ENCODE measurements at places on chromosomes 5 and 9.
A peak's percentile ranks its signal among the peaks of the same experiment; 100 is the strongest.

DNA sequence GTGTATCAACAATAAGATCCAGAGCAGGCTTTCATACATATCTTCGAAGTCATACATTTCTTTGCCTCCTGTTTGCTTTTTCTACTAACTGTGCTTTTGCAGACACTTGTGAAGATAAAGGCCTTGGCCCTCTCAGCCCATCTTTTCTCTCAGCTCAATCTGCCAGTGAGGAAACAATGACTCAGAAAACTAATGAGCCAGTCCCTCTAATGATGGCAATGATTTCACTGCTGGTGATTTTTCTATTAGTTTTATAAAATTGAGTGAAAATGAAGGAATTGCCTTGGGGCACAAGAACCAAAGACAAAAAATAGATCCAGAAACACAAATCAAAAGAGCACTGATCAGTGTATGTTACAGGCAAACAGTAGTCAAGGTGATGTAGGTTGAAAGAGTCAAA lies 167.7 kb upstream of the PPP2R2B start:
- no peaks in the 10 kb centered on the region for H3K4me1 ChIP-seq
- no peaks in the 10 kb centered on the region for H3K36me3 ChIP-seq
- no peak overlapping the region for H3K4me3 ChIP-seq
- no peaks in the 10 kb centered on the region for H3K27me3 ChIP-seq
- no peak overlapping the region for H3K27ac ChIP-seq
- DNase-seq: no peak

GRCh38 chr5:159669559-159669958 lies 246.7 kb upstream of the ADRA1B start:
- no peak overlapping the region for H3K4me3 ChIP-seq
- no peak for DNase-seq
- H3K4me1 ChIP-seq: no peaks in the 10 kb centered on the region
- no peaks in the 10 kb centered on the region for H3K36me3 ChIP-seq

DNA sequence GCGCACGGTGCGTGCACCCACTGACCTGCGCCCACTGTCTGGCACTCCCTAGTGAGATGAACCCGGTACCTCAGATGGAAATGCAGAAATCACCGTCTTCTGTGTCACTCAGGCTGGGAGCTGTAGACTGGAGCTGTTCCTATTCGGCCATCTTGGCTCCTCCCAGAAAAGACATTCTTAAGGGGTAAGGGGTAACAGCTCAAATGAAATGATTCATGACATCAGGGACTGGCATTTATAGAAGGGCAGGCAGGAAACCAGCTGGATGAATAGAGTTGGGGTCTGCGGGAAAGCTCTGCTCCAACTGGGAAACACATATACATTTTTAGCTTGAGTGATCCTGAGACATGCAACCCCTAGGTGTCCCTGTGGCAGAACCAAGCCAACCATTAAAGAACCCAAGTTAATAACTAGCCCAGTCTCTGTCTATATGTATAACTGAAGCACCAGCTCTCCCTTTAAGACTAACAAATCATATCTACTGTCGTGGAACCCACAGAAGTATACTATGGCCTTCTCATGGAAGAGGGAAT lies 119.3 kb downstream of the LMNB1 start:
- no peak overlapping the region for H3K27ac ChIP-seq
- H3K4me1 ChIP-seq: no peaks in the 10 kb centered on the region
- H3K4me3 ChIP-seq: no peak overlapping the region
- DNase-seq: no peak
- H3K36me3 ChIP-seq: no peaks in the 10 kb centered on the region
- H3K27me3 ChIP-seq: no peaks in the 10 kb centered on the region

GRCh38 chr5:16754601-16755000 lies 137.8 kb upstream of the RETREG1 start:
- H3K27me3 ChIP-seq: no peaks in the 10 kb centered on the region
- H3K27ac ChIP-seq: no peak overlapping the region
- peaks cover 24% of the 10 kb centered on the region for H3K36me3 ChIP-seq
- no peaks in the 10 kb centered on the region for H3K4me1 ChIP-seq

DNA sequence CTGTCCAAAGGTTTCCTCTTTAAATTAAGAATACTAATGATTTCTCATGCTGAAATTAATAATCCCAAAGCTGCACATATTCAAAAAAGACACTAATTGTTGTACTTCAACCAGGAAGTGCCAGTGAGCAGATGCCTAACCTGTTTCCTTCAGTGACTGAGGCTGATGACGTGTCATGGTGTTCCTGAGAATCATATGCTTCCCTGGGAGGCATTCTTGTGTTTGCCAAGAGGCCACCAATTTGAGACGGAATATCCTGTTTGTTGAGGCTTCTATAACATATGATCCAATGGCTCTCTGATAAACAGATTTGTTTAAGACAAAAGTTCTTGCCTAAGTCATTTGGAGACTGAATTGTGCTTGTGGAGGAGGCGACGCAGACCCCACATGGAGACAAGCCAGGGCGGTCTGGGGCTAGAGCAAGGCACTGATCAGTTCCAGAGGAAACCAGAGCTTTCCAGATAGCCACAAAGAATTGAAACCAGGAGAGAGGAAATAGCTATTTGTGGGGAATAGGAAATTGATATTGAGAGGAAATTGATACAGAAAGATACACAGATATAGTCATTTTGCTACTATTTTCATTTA lies 66.4 kb upstream of the ZNF608 start:
- no peaks in the 10 kb centered on the region for H3K4me1 ChIP-seq
- H3K36me3 ChIP-seq: no peaks in the 10 kb centered on the region
- no peak for DNase-seq
- no peak overlapping the region for H3K27ac ChIP-seq
- H3K4me3 ChIP-seq: no peak overlapping the region
- no peaks in the 10 kb centered on the region for H3K27me3 ChIP-seq

DNA sequence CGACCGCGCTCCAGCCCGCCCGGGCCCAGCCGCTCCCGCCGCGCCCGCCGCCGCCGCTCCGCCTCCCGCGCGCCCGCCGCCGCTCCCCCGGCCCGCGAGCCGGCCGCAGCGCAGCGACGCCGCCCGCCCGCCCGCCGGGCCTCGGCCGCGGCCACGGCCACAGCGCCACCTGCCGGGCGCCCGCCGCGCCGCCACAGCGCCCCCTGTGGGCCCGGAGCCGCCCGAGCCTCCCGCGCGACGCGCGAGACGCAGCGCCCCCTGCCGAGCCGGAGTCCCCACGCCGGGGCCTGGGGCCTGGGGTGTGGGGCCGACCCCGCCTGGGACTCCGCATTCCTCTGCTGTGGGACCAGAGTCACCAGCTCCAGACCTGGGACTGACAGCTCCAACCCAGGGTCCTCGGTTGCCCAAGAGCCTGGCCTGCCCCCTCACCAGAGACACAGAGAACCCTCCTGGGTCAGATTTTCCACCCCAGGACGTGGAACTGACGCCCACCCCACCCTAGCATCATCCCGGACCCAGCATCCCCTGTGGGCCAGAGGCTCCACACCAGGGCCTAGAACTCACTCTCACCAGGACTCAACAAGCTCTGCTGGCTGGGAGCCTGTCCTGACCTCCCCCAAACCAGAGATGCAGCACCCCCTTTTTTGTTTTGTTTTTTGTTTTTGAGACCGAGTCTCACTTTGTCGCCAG lies at the start of gene RAPGEF1:
TSS of gene RAPGEF1 (minus strand) at position 118 of the 690 bp plus-strand sequence. CDS start 246 bp downstream, outside the sequence.
- no peaks in the 10 kb centered on the region for H3K27me3 ChIP-seq
- DNase-seq: peak; percentile 45
- no peaks in the 10 kb centered on the region for H3K36me3 ChIP-seq
- H3K4me3 ChIP-seq: peak within 1 kb of the TSS; percentile 60
- peak within 1 kb of the TSS; percentile 87 for H3K27ac ChIP-seq

DNA sequence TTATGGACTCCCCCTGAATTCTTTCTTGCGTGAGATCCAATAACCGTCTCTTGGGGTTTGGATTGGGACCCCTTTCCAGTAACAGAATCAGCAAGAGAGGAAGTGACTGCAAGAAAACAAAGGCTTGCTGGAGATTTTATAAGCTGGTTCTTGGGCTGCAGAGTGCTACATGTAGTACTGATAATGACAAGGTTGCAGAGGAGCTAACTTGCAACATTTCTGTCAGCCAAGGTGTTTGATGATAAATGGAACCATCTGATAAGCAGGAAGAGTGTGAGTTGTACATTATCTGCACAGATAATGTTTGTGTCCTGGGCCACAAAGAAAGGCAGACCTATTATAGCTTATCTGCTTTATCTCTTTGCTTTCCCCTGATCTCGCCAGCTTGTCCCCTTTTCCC lies 37.1 kb downstream of the DNAJB5 start:
- no peaks in the 10 kb centered on the region for H3K4me1 ChIP-seq
- no peaks in the 10 kb centered on the region for H3K27me3 ChIP-seq
- H3K36me3 ChIP-seq: peaks cover 3% of the 10 kb centered on the region
- DNase-seq: no peak
- no peak overlapping the region for H3K27ac ChIP-seq
- no peak overlapping the region for H3K4me3 ChIP-seq

DNA sequence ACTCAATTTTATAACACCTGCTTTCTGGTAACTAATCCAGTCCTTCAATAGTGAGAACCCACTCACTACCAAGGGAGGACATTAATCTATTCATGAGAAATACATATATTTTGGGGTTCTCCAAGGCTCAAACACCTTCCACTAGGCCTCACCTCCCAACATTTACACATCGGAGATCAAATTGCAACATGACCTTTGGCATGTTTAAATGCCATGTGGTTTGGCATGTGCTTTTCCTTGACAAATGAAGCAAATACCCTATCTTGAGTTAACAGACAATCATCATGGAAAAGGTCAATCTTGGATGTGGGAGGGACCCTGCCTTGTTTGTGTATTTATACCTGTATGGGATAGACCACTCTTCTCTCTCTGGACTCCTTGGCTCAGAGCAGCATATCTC lies 21.9 kb upstream of the SPINK14 start:
- no peak for DNase-seq
- peak overlapping the region; percentile 57 for H3K27ac ChIP-seq
- H3K4me1 ChIP-seq: peaks cover 11% of the 10 kb centered on the region

DNA sequence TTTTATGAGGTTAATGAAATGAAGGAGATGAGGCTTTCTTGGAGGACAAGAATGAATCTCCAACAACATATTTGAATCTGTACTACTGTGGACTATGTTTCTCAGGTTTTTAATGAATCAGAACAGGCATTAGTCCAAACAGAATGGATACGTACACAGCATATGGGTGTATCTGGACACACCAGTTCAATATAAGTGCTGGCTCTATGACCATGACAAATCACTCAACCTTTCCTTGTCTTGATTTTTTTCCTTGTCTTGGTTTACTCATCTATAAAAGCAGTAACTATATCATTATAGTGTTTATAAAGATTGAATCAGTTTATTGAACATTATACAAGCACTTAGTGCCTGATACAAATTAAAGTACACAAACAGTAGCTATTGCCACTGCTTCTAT lies 104.1 kb downstream of the AP3B1 start:
- H3K27ac ChIP-seq: no peak overlapping the region
- no peak overlapping the region for H3K4me3 ChIP-seq
- H3K4me1 ChIP-seq: no peaks in the 10 kb centered on the region
- H3K27me3 ChIP-seq: no peaks in the 10 kb centered on the region

DNA sequence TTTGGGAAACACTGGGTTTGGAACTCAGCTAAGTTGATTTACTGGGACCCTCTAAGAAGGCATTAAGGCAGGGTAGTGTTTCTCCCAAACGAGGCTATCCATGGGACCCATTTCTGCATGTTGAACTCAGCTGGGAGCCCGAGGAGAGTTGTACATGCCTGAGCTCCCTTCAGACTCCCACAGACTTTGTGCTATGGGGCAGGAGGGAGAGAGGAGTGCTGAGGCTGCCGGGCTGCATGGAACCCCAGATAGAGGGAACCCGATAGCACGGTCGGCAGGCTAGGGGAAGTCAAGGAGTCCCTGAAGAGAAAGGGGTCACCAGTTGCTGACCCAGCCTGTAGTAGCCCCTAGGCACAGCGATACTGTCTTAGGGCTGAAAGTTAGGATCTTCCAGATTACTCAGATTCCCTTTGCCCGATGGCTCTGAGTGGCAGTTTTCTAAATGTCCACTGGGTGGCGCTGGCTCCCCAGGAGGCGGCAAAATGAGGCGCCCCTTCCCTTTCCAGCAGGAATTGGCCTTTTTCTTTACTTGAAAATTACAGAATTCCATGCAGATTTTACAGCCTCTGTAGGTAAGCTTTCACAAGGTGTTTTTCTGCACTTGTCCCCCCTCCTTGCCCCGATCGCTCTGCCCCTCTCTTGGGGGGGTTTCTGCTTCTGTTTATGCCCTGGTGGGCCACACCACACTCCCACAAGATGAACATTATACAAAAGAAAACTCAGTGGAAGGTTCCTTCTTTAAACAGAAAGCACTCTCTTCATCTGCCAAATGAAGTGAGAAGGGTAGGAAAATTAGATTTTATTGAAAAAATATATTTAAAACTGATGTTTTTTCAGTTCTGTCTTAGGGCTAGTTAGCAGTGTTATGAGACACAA lies 17.8 kb downstream of the NANS start:
- no peak overlapping the region for H3K4me3 ChIP-seq
- H3K27me3 ChIP-seq: no peaks in the 10 kb centered on the region
- peak overlapping the region; percentile 48 for H3K27ac ChIP-seq
- peaks cover 9% of the 10 kb centered on the region for H3K4me1 ChIP-seq

GRCh38 chr9:16543225-16543624 lies 327.2 kb downstream of the BNC2 start:
- H3K4me1 ChIP-seq: no peaks in the 10 kb centered on the region
- no peak overlapping the region for H3K4me3 ChIP-seq
- no peak overlapping the region for H3K27ac ChIP-seq
- H3K36me3 ChIP-seq: no peaks in the 10 kb centered on the region
- H3K27me3 ChIP-seq: no peaks in the 10 kb centered on the region
- DNase-seq: no peak

DNA sequence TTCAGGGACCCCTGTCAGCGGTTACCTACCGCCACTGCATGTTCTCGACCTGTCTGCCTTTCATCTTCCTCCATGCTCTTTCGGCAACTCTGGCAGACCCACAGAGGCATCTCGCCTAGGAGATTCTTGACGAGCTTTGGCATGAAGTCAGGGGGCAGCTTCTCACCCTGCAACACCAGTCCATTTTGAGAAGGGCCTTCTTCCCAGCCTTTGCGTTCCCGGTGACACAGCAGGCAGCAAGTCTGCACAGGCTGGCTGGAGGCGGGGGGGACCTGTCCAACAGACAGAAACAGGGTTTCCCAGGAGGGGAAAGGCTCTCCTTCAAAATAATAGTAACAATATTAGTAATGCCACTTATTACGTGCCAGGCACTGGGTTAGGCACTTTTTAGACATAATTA lies 15.5 kb downstream of the FAM193B start:
- no peak for DNase-seq
- no peaks in the 10 kb centered on the region for H3K27me3 ChIP-seq
- H3K27ac ChIP-seq: peak overlapping the region; percentile 13

- H3K4me1 ChIP-seq: no peaks in the 10 kb centered on the region
- H3K27me3 ChIP-seq: no peaks in the 10 kb centered on the region
Observed at GRCh38 chr9:18428661-18429060, 45.3 kb upstream of the ADAMTSL1 start.

DNA sequence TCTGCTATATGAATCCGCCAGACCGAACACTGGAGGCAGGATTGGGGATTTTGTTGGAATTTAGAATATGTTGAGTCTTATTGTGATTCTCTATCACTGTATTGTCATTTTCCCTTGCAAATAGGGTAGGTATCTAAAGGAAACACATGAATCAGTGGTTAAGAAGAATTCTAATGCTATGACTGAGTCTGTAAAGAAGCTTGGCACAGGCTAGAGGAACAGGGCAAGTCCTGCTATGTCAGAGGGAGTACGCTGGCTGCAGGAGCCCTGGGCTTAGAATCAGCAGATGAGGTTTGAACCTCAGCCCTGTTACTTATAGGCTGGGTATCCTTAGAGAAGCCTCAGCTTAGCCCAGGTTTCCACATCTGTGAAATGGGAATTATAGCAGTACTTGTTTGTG lies 198.1 kb downstream of the NR3C1 start:
- DNase-seq: no peak
- H3K27me3 ChIP-seq: no peaks in the 10 kb centered on the region
- no peaks in the 10 kb centered on the region for H3K36me3 ChIP-seq
- H3K4me3 ChIP-seq: no peak overlapping the region

- H3K27me3 ChIP-seq: no peaks in the 10 kb centered on the region
- no peak for DNase-seq
- no peaks in the 10 kb centered on the region for H3K36me3 ChIP-seq
Observed at GRCh38 chr9:99023831-99024230, 80.1 kb downstream of the COL15A1 start.

Measured in left lung (tissue), 14 donors.